ENCODE measurements at places on chromosomes 5 and 9. TPM values are rescaled to one million over a fixed set of nuclear protein-coding genes. Genes with fewer than 3 reads are reported as not detected.

The TMC1 gene
- 1.4 TPM for polyA plus RNA-seq

DNA sequence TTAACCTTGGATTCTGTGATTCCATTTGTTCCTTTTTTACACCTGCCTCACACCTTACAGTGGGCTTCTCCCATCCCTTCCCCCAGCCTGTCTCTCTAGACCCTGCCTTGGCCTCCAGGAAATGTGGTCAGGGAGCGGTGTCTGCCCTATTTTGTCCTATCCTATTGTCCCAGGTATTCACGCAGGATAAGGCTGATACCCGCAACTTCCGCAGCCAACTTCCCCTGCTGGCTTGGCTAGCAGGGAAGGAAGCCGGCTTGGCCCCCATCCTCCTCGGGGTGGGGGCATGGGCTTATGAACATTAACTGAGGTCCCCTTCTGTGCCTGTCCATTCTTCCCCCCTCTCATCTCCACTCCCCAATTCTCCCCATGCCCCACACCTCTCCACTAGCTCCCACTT is 3.5 kb downstream of the CSF1R start:
- no peak overlapping the region for H3K27ac ChIP-seq
- H3K36me3 ChIP-seq: no peaks in the 10 kb centered on the region
- H3K4me1 ChIP-seq: peaks cover 11% of the 10 kb centered on the region
- no peak overlapping the region for H3K4me3 ChIP-seq

The SLC6A7 gene
- 23.1 TPM for polyA plus RNA-seq

The MCIDAS gene
- not detected for polyA plus RNA-seq

DNA sequence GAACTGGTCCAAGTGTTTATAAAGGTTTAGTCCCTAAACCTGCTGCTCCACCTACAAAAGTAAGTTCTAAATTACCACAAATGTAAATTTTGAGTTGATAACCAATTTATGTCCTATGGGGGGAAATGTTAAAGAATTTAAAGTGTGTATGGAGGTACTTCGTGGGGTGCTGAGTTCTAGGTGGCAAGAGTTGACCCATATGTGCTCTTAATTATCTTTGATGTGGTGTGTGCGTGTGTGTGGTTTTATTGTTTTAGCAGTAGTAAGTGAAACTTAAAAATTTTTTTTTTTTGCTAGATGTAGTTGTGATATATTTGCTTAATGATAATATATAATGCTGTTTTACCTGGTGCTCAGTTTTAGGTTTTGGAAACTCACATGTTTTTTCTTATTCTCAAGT is 72.6 kb downstream of the GPBP1 start:
- no peak overlapping the region for H3K27ac ChIP-seq
- H3K36me3 ChIP-seq: peaks cover 19% of the 10 kb centered on the region
- H3K4me3 ChIP-seq: no peak overlapping the region
- no peaks in the 10 kb centered on the region for H3K4me1 ChIP-seq
- DNase-seq: no peak
- no peaks in the 10 kb centered on the region for H3K27me3 ChIP-seq

DNA sequence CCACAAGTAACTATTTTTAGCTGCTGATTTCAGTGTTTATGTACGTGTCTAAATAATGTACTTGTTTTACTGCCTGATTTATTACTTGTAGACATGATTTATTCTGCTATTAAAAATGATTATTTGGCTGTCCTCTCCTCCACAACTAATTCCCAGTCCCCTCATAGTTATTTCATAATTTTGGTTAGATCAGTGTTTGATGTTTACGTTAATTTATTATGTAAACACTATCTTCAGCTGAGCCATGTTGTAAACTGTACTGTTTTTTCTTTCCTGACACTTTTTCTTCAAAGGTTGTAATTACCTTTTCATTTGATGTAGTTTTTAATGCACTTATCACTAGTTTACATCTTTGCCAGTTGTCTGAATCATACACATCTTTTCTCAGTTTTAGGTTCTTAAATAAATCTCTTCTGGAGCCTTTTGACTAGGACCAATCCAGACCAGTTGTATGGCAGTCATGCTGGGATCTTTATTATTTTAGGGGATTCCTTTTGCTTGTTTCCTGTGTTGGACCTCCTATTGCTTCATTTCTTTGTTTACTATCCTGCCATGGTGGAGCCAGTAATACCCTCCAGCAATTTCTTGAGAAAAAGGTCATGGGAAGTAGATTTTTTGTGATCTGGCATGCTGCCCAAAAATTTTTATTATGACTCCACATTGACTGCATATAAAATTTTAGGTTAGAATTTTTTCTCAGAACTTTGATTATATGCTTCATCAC is 16.1 kb downstream of the AP3S1 start:
- H3K27me3 ChIP-seq: no peaks in the 10 kb centered on the region
- H3K27ac ChIP-seq: no peak overlapping the region
- H3K36me3 ChIP-seq: no peaks in the 10 kb centered on the region
- H3K4me3 ChIP-seq: no peak overlapping the region
- DNase-seq: no peak

- H3K36me3 ChIP-seq: no peaks in the 10 kb centered on the region
- no peak for DNase-seq
- H3K27me3 ChIP-seq: peaks cover 7% of the 10 kb centered on the region
- peaks cover 14% of the 10 kb centered on the region for H3K4me1 ChIP-seq
Observed at GRCh38 chr9:14313951-14314423, at the start of gene NFIB. Gene NFIB, minus strand, starts transcription at chr9:14314141. Its CDS starts 630 bp downstream, at chr9:14313511.

- H3K27me3 ChIP-seq: no peaks in the 10 kb centered on the region
- no peaks in the 10 kb centered on the region for H3K4me1 ChIP-seq
- H3K4me3 ChIP-seq: no peak overlapping the region
- no peak for DNase-seq
- peaks cover 3% of the 10 kb centered on the region for H3K36me3 ChIP-seq
- no peak overlapping the region for H3K27ac ChIP-seq
Observed at GRCh38 chr5:32278406-32278805, 34.3 kb downstream of the MTMR12 start.
